ENCODE measurements at places on chromosomes 7 and 10.
A peak's percentile ranks its signal among the peaks of the same experiment; 100 is the strongest.

- DNase-seq = peak; percentile 78
Measured at GRCh38 chr10:133335246-133336117, 1.2 kb downstream of the CALY start.

- no peak for DNase-seq
Measured at GRCh38 chr10:51433949-51434475, 265.4 kb downstream of the CSTF2T start.

DNA sequence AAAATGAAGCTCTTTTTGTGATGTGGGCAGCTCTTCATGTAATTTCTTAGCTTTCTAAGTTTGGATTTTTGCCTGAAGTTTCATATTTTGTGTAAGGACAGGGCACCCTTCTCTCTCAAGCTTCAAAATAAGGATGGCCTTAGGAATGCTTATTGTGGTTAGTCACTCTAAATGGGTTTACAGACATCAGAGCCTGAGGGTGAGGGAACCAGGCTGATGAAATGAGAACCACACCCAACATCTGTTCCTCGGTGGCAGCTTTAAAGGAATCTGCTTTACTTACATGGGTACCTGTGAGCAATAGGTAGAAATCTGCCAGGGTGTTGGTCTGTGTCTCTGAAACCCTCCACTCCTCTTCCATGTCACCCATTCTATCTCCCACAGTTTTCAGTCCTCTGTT is 174.3 kb downstream of the EMX2 start:
- no peak for DNase-seq

GRCh38 chr10:21995557-21995956 is 8.0 kb downstream of the DNAJC1 start:
- DNase-seq = no peak

- no peak for DNase-seq
Measured at GRCh38 chr7:99032928-99033327, 111.0 kb downstream of the SMURF1 start.

- DNase-seq = no peak
Measured at GRCh38 chr10:10829576-10829975, 188.1 kb upstream of the CELF2 start.

DNA sequence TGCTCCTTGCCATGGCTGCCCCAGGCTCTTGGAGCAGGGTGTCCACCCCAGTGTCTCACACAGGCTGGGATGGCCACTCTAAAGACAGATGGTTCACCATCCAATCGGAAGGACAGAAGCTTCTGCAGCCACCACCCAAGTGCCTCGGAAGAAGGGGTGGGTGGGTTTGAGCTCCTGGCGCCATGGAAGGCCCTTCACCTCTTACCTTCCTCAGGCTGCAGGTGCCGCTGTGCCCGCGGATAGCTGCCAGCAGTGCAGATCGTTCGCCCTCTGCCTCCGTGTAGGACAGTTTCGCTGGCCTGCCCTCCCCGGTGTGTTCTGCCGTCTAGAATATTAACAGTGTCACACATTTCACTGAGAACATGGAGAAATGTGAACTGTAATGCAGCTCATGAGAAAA is 243.6 kb upstream of the GRB10 start:
- no peak for DNase-seq

- no peak for DNase-seq
Measured at GRCh38 chr10:72353028-72353964, 1.4 kb downstream of the DNAJB12 start.

DNA sequence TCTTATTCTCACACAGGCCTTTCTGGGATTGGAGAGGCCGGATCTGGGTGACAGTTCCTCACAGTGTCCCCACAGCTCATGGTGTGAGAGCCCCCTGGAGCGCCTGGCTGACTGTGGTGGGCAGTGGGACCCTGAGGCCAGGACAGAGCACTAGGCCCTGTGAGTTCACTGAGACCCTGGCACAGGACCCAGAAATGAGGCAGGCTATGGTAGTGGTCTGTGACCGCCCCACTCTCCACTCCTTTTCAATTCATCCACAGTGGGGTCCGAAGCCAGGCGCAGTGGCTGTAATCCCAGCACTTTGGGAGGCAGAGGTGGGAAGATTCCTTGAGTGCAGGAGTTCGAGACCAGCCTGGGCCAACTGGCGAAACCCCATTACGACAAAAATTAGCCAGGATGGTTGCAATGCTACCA is 95.9 kb upstream of the TNRC18 start:
- no peak for DNase-seq

DNA sequence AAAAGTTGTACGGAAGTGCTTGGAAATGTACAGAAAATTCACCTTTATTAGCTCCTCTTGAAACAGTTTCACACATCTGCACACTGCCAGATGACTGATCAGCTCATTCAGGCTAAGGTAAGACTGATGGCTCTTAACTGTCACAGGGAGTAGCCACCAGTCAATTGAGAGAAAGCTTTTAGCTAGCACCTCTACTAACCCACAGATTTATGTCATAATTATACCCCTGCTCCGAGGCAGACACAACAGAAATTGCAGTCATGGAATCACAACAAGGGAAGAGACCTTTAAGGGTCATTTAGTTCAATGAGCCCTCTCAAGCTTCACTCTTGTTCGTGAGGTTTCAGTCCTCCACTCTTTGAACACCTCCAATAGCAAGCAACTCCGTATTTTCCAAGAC is 235.4 kb downstream of the TRIL start:
- no peak for DNase-seq

- DNase-seq = no peak
Measured at GRCh38 chr10:43694526-43694925, 45.8 kb upstream of the ZNF32 start.

DNA sequence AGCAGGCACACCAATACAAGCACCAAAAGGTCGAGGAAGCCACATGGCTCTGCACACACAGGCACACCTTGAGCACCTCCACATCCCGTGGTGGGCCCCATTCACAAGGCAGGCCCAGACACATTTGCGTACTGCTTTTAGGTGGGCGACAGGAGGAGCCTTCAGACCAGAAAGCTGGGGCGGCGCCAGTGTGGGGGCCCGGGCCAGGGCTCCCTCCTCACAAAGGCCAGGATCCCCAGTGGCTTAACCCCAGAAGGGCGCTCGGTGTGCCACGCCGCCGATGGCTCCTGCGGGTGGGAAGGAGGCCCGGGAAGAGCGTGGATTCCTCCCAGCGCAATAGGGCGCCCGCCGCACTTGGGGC is 2.8 kb upstream of the SMARCD3 start:
- no peak for DNase-seq

GRCh38 chr7:54969208-54969967 is 49.4 kb upstream of the EGFR start:
- no peak for DNase-seq

DNA sequence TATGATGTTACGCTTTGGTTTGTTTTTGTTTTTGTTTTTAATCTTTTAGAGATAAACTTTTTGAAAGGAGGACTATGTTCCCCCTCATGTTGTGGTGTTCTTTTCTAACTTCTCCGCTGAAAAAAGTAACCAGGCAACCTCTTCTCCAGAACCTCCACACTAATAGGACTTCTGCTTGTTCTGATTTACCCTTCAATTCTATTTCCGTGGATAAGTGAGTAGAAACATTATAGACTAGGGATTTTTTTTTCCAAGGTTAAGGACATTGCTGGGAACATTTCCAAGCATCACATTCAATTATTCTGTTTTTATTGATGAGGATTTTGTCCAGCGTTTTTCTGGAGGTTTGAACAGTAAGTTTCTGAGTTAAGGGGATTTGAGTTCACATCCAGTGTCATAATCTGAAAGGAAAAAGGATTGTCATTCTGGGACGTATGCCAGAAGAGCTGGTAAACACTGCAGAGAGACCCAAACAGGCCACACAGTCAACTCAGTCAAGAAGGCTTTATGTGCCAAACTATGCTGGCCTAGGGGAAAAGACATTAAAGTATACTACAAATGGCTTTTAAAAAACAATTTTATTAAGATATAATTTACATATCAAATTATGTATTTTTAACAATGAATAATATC is 28.3 kb upstream of the RALA start:
- DNase-seq = peak; percentile 58

DNA sequence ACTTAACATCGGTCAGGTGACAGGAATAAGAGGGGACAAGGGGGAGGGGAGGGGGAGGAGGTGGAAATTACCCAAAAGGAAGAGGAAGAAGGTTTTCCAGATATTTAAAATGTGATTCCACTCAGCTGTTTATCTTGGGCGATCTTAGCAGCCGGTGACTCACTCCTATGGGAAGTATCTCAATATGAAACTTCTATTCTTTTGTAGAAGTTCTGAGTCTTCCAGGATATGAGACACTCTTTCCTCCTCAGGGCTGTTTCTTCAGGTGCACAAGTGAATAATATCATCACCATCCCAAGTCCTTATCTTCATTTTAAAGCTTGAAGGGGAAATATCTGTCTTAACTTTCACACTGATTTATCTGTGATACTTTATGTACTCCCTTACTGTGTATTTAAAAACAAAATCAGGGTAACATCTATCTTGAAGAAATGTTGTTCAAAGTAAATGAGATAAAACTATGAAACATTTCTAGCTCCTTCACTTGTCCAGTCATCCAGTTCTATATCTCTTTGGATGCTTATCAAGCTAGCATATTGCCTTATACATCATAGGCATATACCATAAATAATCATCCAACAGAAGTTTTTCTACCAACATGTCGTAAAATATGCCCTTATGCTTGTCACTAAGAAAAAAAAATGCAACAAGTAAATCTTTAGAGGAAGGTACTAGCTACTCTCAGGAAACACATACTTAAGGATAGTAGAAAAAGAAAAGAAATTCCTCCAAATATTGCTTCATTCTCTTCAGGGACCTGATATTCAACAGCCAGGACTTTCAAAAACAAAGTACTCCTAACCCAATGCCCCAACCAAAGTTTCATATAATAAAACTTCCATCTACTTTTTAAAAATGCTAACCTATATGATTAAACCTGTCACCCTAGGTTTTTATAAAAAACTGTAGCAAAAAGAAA is 13.7 kb downstream of the DOCK4 start:
- DNase-seq = no peak

DNA sequence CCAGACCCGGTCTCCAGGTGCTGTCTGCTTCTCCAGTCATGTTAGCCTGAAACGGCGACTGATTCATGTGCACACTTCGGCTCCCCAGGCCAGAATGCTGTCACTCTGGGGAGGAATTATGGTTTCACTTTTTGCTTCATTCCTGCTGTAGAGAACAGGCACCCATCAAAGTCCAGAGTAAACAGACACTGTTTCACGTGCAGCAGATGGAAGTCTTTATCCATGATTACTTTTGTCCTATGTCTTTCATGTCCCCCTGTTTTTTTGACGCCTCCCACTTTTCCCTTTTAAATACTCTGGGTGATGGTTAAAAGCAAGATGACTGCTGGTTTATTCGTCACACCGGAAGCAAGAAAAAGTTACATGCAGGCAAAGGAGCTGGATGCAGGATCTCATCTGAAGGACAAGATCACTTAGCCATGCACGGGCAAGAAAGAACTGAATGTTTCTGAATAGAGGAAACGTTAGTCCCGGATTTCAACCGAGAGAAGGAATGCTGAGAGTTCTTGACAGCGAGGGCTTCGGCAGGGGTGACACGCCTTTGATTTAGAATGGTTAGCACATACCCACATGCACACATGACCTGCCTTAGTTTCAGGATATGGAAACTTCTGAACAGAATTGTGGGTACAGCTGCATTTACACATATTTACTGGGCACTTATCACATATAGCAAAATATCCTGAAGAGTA is 250.0 kb upstream of the KLF6 start:
- no peak for DNase-seq

- DNase-seq = peak; percentile 21
Measured at GRCh38 chr10:36221101-36221500, 579.0 kb upstream of the FZD8 start.

DNA sequence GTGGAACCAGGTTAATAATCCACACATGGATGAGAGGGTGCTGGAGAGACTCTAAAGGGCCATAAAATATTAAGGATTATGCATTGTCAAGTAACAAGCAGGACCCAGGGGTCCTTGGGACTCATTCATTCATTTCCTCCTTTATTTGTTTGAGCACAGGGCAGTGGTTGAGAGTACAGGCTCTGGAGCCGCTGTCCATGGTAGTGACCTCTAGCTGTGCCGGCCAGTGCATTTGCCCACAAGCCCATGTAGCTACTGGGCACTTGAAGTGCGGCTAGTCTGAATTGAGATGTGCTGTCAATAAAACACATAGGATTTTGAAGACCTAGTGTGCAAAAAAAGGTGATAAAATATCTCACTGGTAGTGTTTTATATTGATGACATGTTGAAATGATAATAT is 137.6 kb downstream of the C10orf105 start:
- DNase-seq = peak; percentile 52

GRCh38 chr7:153044981-153045380 is 285.4 kb downstream of the ACTR3B start:
- DNase-seq = no peak

- DNase-seq = no peak
Measured at GRCh38 chr10:86956848-86957448, 467 bp downstream of the MMRN2 start.

DNA sequence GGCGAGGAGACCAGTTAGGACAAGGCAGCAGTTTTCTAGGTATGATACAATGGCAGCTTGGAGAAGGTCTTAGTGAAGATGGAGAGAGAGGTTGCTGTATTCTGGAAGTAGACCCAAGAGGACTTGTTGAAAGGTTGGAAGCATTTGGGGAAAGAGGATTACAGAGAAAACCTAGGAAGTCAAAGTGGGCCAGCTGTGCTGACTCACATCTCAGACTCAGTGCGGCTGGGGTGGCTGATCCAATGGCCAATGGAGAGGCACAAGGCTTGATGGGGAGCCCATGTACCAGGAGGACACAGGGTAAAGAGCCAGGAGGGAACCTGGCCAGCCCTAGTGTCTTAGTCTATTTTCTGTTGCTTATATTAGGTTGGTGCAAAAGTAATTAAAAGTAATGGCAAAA is 194.5 kb upstream of the GALNT17 start:
- DNase-seq = no peak

DNA sequence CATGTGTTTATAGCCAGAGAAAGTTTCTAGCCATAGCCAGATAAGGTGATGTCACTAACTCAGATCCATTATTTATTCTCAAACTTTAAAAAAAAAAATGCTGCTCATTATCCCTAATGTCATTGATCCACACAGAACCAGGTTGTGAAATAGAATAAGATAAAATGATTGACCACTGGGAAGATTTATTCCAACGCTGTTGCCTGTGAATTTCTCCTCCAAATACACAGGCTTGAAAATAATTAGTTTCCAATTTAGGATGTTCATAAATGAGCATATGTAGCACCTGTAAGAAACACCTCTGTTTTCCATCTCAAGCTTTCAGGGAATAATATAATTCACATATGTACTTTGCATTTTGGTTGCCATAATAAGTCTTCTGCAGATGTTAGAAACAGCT is 283.1 kb upstream of the DKK1 start:
- DNase-seq = no peak

GRCh38 chr10:110873951-110874350 is 2.2 kb downstream of the PDCD4 start:
- no peak for DNase-seq

- DNase-seq = no peak
Measured at GRCh38 chr7:108091461-108091831, 38.7 kb downstream of the LAMB4 start.

GRCh38 chr10:3222068-3222467 is 49.5 kb upstream of the PITRM1 start:
- no peak for DNase-seq

GRCh38 chr10:45593938-45594275 is 78.7 kb downstream of the ZFAND4 start:
- DNase-seq = no peak

- DNase-seq = no peak
Measured at GRCh38 chr10:52855546-52856325, 83.2 kb upstream of the MBL2 start.

- no peak for DNase-seq
Measured at GRCh38 chr7:91526404-91526803, 262.2 kb downstream of the FZD1 start.

GRCh38 chr10:2592360-2593160 is 474.8 kb upstream of the PFKP start:
- DNase-seq = no peak

All from muscle of back (tissue), 13 donors.